Type B pancreatic cell (in vitro differentiated cells): ENCODE measurements at places on chromosomes 4 and X. TPM values are rescaled to one million over a fixed set of nuclear protein-coding genes. Genes with fewer than 3 reads are reported as not detected.

GRCh38 chr4:93775551-93775950 lies 53.0 kb upstream of the ATOH1 start:
- H3K4me1 ChIP-seq: peaks cover 11% of the 10 kb centered on the region
- no peaks in the 10 kb centered on the region for H3K36me3 ChIP-seq

Gene NIPAL1
- 13.9 and 44.6 TPM in 2 replicates for total RNA-seq

- no peaks in the 10 kb centered on the region for H3K27me3 ChIP-seq
- H3K4me3 ChIP-seq: no peak overlapping the region
- H3K27ac ChIP-seq: no peak overlapping the region
- no peaks in the 10 kb centered on the region for H3K36me3 ChIP-seq
These were observed 384.6 kb downstream of the PPP3CA start for GRCh38 chr4:100962698-100963097.

Gene ARHGAP4
- total RNA-seq: 7.7 and 8.8 TPM in 2 replicates

GRCh38 chr4:69649207-69649606 lies 3.8 kb downstream of the UGT2A1 start:
- no peak for DNase-seq
- H3K27ac ChIP-seq: no peak overlapping the region
- no peaks in the 10 kb centered on the region for H3K27me3 ChIP-seq
- no peaks in the 10 kb centered on the region for H3K36me3 ChIP-seq
- H3K4me3 ChIP-seq: no peak overlapping the region

Gene MAML3
- total RNA-seq: 21.8 and 26.9 TPM in 2 replicates

GRCh38 chrX:135982860-135983259 lies 2.4 kb upstream of the SLC9A6 start:
- H3K27ac ChIP-seq: no peak overlapping the region
- H3K4me1 ChIP-seq: no peaks in the 10 kb centered on the region
- no peaks in the 10 kb centered on the region for H3K27me3 ChIP-seq
- H3K4me3 ChIP-seq: peak overlapping the region; percentile 89
- H3K36me3 ChIP-seq: no peaks in the 10 kb centered on the region

Gene SCML2
- 2.5 and 10.8 TPM in 2 replicates for total RNA-seq

Gene ANAPC10
- 18.5 and 21.0 TPM in 2 replicates for total RNA-seq

GRCh38 chr4:39900966-39901365 lies 76.7 kb downstream of the PDS5A start:
- peaks cover 15% of the 10 kb centered on the region for H3K36me3 ChIP-seq
- H3K4me3 ChIP-seq: no peak overlapping the region
- no peaks in the 10 kb centered on the region for H3K4me1 ChIP-seq
- H3K27me3 ChIP-seq: no peaks in the 10 kb centered on the region
- no peak overlapping the region for H3K27ac ChIP-seq

GRCh38 chr4:150591406-150591805 lies 9.5 kb downstream of the MAB21L2 start:
- peaks cover 31% of the 10 kb centered on the region for H3K36me3 ChIP-seq
- DNase-seq: no peak
- H3K27ac ChIP-seq: peak overlapping the region; percentile 79
- peaks cover 17% of the 10 kb centered on the region for H3K4me1 ChIP-seq
- H3K27me3 ChIP-seq: peaks cover 19% of the 10 kb centered on the region

DNA sequence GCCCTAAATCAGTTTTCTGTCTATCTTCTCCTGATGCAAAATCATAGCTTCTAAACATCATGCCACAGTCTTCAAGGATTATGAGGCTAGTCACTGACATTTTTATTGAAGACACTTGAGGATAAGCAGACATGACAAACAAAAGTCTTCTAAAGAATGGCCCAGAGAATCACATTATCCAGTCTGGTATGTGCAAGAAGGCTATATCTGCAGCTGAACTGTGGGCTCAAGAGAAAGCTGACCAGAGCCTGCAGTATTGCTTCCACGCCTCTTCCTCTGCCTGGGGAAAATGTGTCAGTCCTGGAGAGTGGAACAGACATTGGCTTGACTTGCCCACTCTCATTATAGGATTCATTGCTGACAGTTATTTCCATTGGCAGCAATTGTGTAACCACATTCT lies 553.5 kb downstream of the SPOCK3 start:
- no peaks in the 10 kb centered on the region for H3K27me3 ChIP-seq
- no peak overlapping the region for H3K27ac ChIP-seq
- H3K4me1 ChIP-seq: no peaks in the 10 kb centered on the region
- H3K4me3 ChIP-seq: no peak overlapping the region

DNA sequence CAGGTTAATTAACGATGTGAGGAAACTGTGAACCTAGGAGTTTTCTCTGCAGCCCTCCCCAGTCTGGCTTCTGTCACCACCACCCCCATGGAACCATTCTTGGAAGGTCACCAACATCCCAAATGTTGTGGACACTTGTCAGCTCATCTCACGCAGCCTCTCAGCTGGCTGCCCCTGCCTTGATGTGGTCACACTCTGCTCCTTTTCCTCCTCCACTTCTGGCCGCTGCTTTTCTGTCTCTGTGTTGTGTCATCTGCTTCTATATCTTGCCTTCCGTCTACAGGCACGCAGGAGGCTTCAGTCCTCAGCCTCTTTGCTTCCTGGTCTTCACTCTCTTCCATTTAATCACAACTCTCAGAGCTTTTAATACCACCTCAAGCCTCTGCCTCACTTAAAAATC lies 371.5 kb upstream of the SLIT2 start:
- peaks cover 8% of the 10 kb centered on the region for H3K27me3 ChIP-seq
- no peaks in the 10 kb centered on the region for H3K4me1 ChIP-seq
- H3K36me3 ChIP-seq: no peaks in the 10 kb centered on the region
- no peak overlapping the region for H3K27ac ChIP-seq

Gene SLC9B1
- total RNA-seq: 0.71 and 1.6 TPM in 2 replicates

DNA sequence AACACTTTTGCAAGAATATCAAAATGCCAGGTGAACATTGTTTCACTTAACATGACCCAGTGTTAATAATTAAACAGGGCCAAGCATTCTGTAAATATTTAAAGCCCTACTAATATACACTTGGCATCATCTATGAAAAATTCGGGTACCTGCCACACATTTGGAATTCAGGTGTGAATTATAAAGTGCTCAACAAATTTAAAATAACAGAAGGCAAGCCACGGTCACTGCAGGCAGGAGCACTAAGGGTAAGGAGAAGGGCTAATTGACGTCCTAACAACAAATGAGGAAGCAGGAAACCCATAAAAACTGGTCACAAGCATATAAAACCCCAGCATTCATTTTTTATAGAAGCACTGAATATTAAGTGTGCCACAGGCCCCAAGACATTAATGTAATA lies 43.8 kb upstream of the CPEB2 start:
- no peaks in the 10 kb centered on the region for H3K36me3 ChIP-seq
- H3K27me3 ChIP-seq: no peaks in the 10 kb centered on the region
- DNase-seq: no peak
- H3K4me3 ChIP-seq: no peak overlapping the region

GRCh38 chrX:132612821-132613564 lies 124.2 kb upstream of the MBNL3 start:
- H3K27me3 ChIP-seq: no peaks in the 10 kb centered on the region
- H3K36me3 ChIP-seq: no peaks in the 10 kb centered on the region
- DNase-seq: no peak
- H3K27ac ChIP-seq: no peak overlapping the region

- H3K36me3 ChIP-seq: no peaks in the 10 kb centered on the region
- H3K27ac ChIP-seq: no peak overlapping the region
- no peak overlapping the region for H3K4me3 ChIP-seq
- no peaks in the 10 kb centered on the region for H3K4me1 ChIP-seq
- no peak for DNase-seq
These were observed 78.4 kb downstream of the CCNG2 start for GRCh38 chr4:77235289-77235854.

DNA sequence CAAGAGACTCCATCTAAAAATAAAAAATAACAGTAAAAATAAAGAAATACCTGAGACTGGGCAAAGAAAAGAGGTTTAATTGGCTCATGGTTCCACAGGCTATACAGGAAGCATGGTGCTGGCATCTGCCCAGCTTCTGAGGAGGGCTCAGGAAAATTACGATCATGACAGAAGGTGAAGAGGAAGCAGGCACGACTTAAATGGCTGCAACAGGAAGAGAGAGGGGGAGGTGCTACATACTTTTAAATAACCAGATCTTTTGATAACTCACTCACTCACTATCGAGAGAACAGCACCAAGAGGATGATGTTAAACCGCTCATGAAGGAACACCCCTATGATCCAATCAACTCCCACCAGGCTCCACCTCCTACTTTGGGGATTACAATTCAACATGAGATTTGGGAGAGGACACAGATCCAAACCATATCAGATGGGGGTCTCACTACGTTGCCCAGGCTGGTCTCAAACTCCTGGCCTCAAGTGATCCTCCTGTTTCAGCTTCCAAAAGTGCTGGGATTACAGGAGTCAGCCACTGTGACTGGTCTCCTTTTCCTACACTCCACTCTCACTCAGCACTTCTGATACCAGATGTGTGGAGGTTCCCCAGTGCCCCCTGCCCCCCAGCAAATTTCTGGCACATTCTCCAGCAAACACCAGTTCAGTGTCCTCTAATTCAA lies 11.9 kb upstream of the ZNF157 start:
- H3K4me3 ChIP-seq: no peak overlapping the region
- H3K4me1 ChIP-seq: peaks cover 15% of the 10 kb centered on the region
- H3K27ac ChIP-seq: no peak overlapping the region
- H3K36me3 ChIP-seq: peaks cover 3% of the 10 kb centered on the region

Gene NAP1L3
- total RNA-seq: 8.4 and 25.1 TPM in 2 replicates

DNA sequence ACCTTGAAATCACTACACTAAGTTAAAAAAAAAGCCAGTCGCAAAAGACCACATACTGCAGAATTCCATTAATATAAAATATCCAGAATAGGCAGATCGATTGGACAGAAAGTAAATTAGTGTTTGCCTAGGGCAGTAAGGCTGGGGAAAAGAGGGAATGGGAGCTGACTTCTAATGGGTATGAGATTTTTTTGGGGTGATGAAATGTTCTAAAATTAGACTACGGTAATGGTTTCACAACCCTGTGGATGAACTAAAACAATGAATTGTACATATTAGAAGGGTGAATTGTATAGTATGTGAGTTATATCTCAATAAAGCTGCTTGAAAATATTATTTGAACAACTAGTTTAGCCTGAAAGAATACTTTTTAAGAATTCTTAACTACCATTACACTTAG lies 6.7 kb upstream of the GPRIN3 start:
- no peak for DNase-seq
- H3K4me1 ChIP-seq: peaks cover 9% of the 10 kb centered on the region
- peaks cover 11% of the 10 kb centered on the region for H3K27me3 ChIP-seq
- H3K36me3 ChIP-seq: no peaks in the 10 kb centered on the region
- H3K4me3 ChIP-seq: no peak overlapping the region
- no peak overlapping the region for H3K27ac ChIP-seq

DNA sequence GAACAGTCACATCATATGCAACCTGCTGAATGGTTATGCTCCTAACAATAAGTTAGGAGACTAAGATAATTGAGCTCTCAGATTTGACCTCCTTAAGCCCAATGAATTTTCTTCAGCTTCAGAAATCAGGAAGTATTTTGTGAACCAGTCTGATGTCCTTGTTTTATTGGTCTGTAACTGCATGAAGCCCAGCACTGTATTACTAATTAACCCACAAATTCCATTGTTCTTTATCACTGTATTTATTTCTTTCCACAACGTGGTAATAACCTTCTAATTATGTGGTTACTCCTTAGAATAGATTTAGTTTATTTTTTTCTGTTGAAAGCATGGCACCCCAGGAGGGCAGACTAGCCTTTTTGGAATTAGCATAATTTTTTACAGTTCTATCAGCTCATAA lies 3.9 kb upstream of the MFAP3L start:
- H3K27me3 ChIP-seq: peaks cover 35% of the 10 kb centered on the region
- no peaks in the 10 kb centered on the region for H3K36me3 ChIP-seq
- H3K4me1 ChIP-seq: no peaks in the 10 kb centered on the region
- no peak for DNase-seq
- no peak overlapping the region for H3K4me3 ChIP-seq
- H3K27ac ChIP-seq: no peak overlapping the region

DNA sequence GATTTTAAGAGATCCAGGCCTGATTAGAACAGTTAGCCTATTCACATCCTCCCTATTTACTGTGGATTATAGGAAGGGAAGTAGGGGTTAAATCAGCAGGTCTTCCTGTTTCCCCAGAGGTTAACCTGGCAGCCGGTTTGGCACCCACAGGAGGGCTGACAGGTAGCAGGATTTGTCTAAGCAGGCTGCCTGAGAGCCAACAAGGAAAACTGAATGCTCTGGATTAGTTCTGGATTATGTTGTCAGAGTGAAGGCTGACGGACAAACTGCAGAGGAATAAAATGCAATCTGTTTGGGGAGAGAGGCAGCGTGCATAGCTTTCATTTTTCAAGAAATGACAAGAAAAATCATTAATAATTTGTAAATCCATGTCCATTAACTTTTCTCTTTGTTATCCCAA lies 397.1 kb upstream of the FAM241A start:
- H3K36me3 ChIP-seq: no peaks in the 10 kb centered on the region
- peaks cover 7% of the 10 kb centered on the region for H3K4me1 ChIP-seq
- no peak overlapping the region for H3K4me3 ChIP-seq
- no peak overlapping the region for H3K27ac ChIP-seq
- peaks cover 15% of the 10 kb centered on the region for H3K27me3 ChIP-seq

DNA sequence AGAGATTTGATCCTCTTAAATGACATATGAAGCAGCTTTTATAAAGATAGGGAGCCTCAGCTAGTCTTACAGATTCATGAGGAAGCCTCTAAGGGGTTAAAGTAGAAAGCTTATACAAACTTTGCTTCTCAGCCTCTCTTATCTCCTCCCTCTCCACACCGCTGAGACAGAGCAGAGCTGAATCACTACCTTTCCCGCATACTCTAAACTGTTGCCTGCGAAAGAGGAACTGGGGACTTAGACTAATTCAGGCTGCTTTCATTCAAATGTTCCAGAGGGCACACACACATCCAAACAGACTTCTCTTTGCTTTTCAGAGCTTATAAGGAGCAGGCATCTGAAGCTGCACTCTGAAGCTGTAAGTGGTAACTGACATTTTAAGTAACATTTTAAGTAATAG lies at the start of gene SERTM2:
SERTM2 (plus strand) TSS at position 169 of the 400 bp plus-strand sequence. CDS start 7,213 bp downstream, outside the sequence.
- H3K27me3 ChIP-seq: no peaks in the 10 kb centered on the region
- H3K4me3 ChIP-seq: peak within 1 kb of the TSS; percentile 42
- H3K4me1 ChIP-seq: peaks cover 7% of the 10 kb centered on the region
- no peaks in the 10 kb centered on the region for H3K36me3 ChIP-seq

DNA sequence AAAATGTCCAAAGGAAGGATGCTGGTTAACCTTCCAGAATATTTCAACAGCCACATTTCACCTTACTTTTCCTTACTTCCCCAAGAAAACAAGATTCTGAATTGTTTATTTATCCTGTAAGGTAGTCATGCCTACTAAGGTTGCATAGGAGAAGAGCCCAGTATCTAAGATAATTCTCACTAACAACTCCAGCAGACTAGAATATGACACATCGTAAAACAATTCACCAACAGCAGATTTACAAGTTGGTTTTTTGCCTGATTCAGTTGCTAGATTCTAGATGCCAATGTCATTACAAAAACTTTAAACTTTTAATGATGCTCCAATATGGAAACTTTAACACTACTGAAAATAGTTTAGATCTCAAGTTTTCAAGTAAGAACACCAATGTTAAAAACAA lies 176.4 kb downstream of the IL13RA2 start:
- DNase-seq: no peak
- H3K36me3 ChIP-seq: no peaks in the 10 kb centered on the region
- no peaks in the 10 kb centered on the region for H3K27me3 ChIP-seq
- no peak overlapping the region for H3K4me3 ChIP-seq
- no peaks in the 10 kb centered on the region for H3K4me1 ChIP-seq
- no peak overlapping the region for H3K27ac ChIP-seq
